Left ventricle myocardium inferior (tissue), 1 donor: ENCODE measurements at places on chromosomes 1 and 21. TPM values are rescaled to one million over a fixed set of nuclear protein-coding genes. Genes with fewer than 3 reads are reported as not detected.

DNA sequence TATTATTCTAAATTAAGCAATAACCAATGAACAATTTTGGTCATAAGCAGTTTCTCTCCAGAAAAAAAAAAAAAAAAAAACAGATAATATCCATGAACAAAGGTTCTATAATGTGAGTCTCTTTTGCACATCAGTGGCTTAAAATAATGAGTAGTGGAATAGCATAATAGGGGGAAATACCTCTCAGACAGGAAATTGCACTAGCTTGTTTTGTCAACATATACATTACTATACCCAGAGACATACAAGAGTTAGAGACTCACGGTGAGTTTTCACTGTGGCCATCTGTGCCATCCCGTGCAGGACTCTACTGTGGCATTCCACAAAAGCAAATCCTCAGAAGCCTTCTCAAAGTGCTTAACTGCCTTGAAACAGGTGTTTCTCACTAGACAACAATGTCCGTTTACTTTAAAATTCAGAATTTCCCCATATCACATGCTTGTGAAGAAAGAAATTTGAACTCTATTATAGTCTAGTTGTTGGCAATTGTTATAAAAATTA lies 697.9 kb downstream of the USP25 start:
- no peak for DNase-seq

GRCh38 chr1:97170300-97170699 lies 448.7 kb downstream of the PTBP2 start:
- no peak for DNase-seq

DNA sequence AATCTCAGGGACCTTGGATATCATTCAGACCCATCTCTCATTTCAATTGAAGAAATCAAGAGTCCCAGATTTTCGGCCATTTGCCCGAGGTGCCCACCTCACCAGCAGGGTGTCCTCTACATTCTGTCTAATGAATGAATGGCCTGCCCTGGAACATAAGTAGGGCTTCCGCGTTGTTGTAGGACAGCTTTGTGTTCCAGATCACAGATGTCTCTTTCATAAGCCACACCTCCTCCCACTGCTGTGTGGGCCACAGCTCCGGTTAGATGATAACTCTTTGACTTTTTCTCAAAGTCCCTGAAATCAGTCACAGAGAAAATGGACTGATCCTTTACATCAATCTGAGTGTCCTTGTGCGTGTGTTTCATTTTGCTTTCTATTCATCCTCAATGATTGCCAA lies 144.4 kb downstream of the RGS7 start:
- no peak for DNase-seq

Gene CA6
- total RNA-seq, result not detected

DNA sequence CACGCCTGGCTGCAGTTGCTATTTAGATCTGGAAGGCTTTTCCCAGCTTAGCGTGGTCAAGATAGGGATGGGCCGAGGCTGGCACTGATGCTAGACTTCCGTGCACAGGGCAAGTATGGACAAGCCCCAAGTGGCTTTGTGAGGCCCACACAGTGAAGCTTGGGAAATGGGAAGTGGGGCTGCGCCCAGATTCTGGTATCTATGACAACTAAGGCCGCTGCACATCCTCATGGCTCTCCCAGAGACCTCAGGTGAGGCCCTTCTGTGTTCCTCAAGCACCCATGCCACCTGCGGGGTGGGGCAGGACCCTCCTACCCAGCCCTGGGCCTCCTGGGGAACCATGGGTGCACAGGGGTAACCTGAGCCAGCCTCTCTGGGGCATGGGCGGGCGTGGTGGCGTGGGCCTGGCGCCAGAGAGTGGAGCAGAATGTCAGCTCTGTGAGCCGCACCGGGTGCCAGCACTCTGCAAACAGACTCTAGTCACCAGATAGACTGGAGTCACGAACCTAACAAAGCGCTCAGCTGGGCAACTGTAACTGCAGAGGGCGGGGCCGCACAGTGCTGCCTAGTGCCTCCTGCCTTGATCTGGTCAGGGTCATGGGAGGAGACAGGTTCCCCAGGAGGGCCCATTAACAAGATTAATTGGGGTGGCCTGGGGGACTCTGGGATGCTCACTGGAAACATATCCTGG lies 46.4 kb downstream of the ELF3 start:
- peak; percentile 72 for DNase-seq

DNA sequence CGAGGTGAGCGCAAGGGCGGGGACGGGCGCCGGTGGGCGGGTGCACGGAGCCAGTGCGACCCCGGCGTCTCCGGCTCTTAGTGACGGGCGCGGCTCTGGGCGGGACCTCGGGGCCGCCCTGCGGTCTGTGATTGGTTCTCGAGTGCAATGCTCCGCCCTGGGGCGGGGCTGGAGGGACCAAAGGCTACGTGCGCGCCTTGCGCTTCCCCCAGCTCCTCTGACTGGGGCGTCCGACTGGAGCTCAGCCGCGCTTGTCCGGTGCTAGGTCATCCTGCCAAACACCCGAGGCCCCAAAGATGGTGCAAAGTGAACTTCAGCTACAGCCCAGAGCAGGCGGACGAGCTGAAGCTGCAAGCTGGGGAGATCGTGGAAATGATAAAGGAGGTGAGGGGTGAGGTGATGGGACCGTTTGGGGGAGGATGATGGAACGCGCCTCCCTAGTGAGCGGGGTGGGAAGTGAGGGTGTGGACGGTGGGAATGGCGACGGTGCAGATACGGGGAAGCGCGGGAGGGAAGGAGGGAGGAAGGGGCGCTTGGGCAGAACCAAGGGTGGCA lies 811 bp downstream of the SH3D21 start:
- DNase-seq, result peak; percentile 94

- no peak for DNase-seq
These were observed 553.3 kb upstream of the ZRANB2 start for GRCh38 chr1:71634159-71634558.

Gene GORAB
- total RNA-seq, result 9.3 TPM

Gene DYRK3
- 26.6 TPM for total RNA-seq

Gene SLC5A9
- 0.36 TPM for total RNA-seq

Gene LCE2C
- total RNA-seq, result not detected

DNA sequence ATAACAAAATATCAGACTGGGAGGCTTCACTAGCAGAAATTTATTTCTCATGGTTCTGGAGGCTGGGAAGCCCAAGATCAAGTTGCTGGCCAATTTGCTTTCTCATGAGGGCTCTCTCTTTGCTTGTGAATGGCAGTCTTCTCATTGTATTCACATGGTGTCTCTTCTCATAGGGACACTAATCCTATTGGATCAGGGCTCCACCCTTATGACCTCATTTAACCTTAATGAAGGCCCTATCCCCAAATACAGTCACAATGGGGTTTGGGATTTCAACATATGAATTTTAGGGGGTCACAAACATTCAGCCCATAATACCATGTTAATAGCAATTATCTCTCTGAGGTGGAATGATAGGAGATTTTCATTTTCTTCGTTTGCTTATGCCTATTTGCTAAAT lies 25.3 kb downstream of the TCEA3 start:
- no peak for DNase-seq

DNA sequence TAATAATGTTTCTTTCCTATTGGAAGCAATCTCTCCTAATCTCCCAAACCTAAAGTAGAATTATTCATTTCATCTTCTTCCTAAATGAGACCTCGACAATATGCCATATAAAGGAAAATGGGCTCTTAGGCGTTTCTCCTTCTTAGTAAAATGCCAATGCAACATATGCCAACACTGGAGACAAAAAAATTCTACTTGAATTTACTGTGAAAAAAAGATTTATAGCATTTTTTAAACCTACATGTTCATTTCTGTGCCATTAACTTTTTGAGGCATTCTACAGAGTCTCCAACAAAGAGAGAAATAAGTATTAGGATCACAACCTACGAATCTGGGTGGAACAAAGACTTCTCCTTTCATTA lies 1.3 kb downstream of the WDR47 start:
- DNase-seq, result no peak

DNA sequence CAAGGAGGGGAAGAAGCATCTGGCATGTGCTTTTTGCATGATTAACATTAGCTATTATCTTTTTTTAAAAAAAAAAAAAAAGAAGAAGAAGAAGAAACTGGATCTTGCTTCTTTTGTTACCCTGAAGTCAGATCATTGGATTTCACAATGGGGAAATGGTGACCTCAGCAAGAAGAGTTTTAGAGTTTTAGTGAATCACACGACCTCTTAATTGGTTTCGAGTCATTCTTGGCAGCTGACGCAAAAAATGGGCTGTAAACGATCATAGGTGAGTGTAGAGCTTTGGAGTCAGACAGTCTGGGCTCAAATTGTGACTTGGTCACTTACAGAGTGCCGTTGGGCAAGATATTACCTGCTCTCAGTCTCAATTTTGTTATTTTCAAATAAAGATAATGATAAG lies 33.3 kb upstream of the PGBD5 start:
- no peak for DNase-seq

Gene ZBED6
- 11.1 TPM for total RNA-seq

Gene RGS8
- 0.05 TPM for total RNA-seq

DNA sequence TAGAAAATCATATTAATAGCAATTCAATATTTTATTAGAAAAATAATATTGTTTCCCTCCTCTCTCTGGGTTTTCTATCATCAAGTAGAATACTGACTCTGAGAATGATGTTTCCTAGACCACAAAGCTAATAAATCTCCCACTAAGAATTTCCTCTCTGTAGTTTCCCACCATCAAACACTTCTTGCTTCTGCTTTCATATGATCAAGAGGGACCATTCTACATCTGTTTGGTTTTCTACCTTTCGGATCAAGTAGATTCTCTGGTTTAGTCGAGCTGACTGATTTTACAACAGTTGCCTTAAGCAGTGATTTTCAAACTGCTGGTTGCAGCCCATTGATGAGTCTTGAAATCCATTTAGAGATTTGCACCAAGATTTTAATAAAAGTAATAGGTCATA lies 240.2 kb upstream of the PTBP2 start:
- no peak for DNase-seq
